ENCODE measurements at places on chromosomes 2 and 18.
A peak's percentile ranks its signal among the peaks of the same experiment; 100 is the strongest.

DNA sequence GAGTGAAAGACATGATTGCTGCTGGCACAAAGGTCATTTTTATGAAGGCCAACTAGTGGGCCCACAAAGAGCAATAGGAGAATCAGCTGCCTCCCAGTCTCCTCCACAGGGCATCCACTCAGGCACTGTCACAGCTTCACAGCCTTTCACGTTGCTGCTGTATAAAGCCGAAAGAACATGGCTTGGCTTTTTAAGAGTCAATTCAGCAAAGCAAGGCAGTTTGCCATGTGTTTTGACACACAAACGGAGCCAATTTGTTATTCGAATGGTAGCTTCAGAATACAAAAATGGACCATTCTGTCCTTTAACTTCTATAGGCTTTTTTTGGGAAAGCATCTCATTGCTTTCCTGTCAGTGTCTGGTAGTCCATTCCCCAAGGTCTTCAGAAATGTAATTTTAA is 283.4 kb upstream of the PARD3B start:
- no peak for DNase-seq

DNA sequence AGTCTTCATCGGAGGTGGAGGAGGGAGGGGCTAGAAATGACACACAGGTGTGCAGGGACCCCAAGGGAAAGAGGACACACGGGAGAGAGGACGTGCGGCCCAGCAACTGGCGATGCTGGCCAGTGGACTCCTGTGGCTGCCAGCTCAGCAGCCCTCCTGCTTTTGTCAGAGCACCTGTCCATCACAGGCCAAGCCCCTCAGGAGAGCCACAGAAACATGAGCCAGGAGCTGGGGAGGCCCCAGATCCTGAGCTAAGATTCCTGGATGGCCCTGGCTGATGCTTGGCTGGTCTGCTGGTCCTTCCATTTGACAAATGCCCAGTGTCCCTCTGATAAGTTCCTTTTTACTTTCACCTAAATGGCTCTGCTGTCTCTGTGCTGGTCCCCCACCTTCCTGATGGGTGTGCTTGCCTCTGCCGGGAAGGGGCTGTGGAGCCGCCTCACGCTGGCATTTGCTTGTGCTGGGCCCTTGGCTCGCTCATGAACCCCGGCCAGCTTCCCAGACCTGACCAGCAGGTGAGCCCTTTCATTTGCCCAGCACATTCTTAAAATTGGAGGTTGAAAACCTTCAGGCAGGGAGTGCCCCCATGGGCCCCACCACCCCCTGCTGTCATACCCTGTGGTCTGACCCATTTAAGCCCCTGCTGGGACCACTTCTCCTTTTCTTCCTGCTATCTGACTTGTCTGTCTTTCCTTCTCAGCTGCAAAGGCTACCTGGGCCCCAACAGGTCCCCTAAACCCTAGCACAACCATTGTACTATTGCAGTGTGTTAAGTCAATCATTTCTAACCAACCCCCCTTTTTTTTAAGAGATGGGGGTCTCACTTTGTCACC is 37.3 kb downstream of the CYP27C1 start:
- DNase-seq, result no peak

DNA sequence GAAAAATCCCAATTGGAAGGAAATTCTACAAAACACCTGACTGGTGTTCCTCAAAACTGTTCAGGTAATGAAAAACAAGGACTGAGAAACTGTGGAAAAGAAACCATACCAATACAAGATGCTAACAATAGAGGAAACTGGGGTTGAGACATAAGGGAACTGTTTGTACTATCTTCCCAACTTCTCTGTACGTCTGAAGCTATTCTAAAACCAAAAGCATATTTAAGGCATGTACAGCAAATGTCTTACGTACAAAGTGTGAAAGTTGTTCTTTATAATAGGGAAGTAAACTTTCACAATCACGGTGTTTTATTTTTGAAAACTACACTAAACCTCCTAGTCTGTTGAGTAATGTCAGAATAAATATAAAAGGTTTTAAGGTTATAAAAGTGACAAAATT is 776.1 kb upstream of the RAB6C start:
- no peak for DNase-seq

- DNase-seq, result no peak
Observed at GRCh38 chr18:46676182-46676835, 19.3 kb upstream of the LOXHD1 start.

DNA sequence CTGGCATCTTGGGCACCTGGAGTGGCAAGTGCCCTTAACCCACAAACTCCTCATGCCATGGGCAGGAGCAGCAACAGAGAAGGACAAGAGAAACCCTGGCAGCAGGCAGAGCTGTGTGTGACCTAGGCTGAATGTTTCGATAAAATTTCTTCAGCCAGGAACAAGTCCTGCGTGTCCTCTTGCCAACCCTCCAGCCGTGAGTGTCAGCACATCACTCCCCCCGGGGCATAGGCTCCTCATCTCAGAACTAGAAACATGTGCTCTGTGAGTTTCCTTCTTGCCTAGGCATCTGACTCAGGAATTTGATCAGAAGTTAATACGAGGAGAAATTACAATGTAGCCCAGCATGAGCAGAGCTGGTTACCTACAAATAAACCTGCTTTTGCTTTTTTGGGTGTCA is 2.2 kb downstream of the ABCG8 start:
- peak; percentile 1 for DNase-seq

DNA sequence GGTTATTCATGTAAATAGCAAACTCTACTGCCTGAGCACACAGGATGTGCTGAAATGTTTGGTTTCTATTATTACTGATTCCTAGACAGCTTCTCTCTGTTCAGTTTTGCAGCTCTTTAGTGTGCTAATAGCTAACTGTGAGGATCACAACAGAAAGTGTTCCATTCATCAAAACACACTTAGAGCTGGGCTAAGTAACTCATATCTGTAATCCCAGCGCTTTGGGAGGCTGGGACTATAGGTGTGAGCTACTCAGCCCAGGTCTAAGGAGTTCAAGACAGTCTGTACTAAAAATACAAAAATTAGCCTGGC is 63.2 kb downstream of the MOGAT1 start:
- peak; percentile 37 for DNase-seq

GRCh38 chr2:231132129-231132528 is 7.3 kb upstream of the HTR2B start:
- DNase-seq, result no peak

GRCh38 chr18:63290821-63291200 is 28.8 kb downstream of the BCL2 start:
- DNase-seq, result no peak

- DNase-seq, result peak; percentile 12
Observed at GRCh38 chr2:62928015-62928414, 122.6 kb upstream of the OTX1 start.

GRCh38 chr2:71831193-71831577 is 316.5 kb downstream of the CYP26B1 start:
- no peak for DNase-seq

GRCh38 chr2:38033646-38034045 is 42.3 kb downstream of the CYP1B1 start:
- DNase-seq, result no peak

DNA sequence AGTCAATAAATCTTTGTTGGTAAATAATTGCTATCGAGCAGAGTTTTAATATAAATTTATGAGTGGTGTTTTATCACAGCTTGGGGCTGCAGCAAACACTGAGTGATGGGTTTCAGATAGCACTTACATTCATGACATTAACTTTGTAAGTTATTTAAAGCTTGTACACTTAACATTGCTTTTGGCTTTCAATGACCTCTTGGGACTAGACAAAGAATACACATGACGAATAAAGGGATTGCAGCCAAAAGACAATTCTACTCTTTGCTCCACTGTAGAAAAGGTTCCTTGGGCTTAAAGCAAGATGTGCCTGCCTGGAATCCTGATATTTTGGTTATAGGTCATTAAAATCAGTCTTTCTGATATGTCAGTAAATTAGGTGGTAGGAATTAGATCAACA is 299.5 kb downstream of the GBX2 start:
- no peak for DNase-seq

- DNase-seq, result no peak
Observed at GRCh38 chr2:170146784-170147183, 31.2 kb upstream of the MYO3B start.

GRCh38 chr2:28408764-28409599 is 16.3 kb downstream of the FOSL2 start:
- peak; percentile 40 for DNase-seq

DNA sequence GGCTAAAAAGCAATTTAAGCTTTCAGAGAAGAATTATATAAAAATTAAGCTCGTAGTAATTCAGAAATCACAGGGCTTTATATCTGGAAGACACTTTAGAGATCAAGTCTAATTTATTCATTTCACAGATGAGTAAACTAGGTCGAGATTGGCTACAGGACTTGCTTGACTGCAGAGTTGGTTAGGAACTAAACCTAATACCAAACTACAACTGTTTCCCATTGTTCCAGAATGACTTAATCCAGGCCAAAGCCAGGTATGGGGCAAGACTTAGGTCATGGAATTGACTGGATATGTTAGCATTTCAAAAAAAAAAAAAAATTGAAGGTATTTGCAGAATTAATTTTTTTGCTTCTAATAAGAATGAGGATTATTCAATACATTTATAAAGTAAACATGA is 146.1 kb downstream of the RIT2 start:
- DNase-seq, result no peak

GRCh38 chr2:33706410-33706809 is 107.3 kb upstream of the FAM98A start:
- DNase-seq, result no peak

DNA sequence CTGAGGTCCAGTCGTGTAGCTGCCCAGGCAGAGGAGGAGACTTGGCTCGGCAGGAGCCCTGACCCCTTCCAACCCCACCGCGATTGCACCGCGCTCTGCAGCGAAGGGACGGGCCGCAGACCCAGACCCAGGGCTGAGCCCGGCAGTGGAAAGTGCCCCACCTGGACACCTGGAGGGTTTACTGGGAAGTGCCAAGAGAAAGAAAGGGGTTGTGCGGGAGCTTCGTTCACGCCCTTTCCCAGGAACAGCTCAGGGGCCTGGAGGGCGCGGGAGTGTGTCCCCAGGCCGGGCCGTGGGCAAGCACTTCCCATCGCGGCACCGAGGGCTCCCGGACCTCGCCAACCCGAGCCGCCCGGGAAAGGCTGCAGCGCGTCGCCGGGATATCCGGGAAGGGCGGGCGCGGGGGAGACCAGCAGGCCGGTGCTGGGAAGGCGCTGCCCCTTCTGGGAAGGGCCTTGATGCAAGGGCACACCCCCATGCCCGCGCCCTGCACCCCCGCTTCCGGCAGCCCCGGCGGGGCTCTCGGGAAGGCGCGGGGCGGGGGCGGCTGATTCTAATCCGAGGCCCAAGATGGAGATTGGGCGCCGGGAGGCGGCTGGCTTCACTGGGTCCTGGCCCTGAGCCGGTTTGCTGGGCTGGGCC is 36.1 kb upstream of the MRPL33 start:
- no peak for DNase-seq

DNA sequence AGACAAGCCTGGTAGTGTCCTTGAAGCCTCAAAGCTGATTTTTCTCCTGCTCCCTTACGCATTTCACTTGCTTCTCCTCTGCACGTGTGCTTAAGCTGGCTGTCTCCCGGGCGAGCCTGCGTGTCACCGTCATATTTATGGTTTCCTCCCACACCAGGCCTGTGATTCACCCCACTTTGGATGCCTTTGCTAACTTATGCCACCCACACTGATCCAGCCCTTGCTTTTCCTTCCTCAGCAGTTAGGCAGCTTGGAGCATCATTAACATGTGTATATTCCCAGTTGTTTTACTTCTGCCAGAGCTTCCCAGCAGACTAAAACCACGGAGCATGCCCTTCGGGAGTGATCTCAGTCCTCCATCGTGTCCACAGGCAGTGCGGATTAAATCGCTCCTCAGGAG is 2.2 kb downstream of the ST3GAL5 start:
- DNase-seq, result no peak

DNA sequence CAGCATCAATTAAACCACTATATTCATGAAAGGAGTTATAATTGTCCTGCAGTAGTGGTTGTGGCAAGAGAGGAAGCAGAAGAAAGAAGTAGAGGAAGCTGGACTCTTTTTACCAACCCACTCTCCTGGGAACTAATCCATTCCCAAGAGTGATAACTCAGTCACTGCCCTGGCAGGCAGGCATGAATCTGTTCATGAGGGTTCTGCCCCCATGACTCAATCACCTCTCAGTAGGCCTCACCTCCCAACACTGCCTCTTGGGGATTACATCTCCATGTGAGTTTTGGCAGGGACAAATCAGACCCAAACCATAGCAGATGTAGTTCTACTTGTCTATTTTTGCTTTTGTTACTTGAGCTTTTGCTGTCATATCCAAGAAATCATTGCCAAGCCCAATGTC is 232.7 kb upstream of the MAP2 start:
- DNase-seq, result no peak

- DNase-seq, result no peak
Observed at GRCh38 chr2:122100346-122100745, 344.9 kb downstream of the TSN start.

DNA sequence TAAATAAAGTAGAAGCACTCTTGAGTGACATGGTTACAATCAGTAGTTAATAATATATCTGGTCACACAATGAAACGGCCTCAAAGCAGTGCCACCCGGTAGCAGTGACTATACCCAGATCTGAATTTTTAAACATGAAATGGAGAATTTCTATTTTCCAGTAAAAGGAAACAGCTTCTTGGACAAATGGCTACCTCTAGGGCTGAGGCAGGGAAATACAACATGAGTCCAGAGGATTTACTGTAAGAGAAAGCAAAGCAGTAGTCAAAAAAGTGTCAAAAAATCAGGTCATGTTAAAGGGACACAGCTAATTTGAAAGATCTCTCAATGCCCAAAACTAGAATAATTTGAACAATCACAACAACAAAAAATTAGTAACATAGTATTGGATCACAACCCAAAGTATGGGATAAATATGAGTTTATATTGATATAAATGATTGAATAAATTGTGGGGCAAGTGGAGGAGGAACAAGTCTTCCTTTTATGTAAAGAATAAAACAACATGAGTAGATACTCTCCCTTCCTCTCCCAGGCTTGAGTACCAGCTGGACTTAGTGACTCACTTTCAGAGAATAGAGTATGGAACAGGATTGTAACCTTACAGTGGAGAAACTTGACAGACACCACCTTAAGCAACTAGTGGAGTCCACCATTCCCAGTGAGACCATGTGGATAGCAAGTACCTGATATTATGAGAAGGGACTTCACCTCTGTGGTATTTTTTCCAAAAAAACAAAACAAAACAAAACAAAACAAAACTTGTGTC is 180.8 kb downstream of the MBD2 start:
- no peak for DNase-seq

Data from GM13977 (cell line).